M059J (cell line): ENCODE measurements at places on chromosomes 12 and 14.

- no peak for DNase-seq
Measured at GRCh38 chr12:507391-507796, 47.7 kb downstream of the B4GALNT3 start.

DNA sequence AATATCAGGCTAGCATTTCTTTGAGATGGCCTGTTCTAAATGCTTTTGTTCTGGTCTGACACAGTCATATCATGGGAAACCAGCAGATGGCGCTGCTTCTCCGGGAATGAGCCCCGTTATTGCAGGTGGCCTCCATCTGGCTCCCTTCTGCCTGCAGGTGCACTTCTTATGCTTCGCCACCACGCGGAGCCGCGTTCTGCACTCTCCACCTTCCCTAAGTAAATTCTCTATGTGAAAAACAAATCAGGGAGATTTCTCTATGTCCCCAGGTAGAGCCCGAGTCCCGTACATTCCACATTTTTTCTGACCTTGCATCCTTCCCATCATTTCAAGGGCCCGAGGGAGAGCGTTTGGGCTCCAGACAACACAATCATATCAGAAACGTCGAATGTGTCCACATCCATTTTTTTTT lies 26.2 kb downstream of the GLRX5 start:
- DNase-seq = peak; percentile 69

- DNase-seq = no peak
Measured at GRCh38 chr12:116697716-116698115, 40.2 kb downstream of the SPRING1 start.

- DNase-seq = no peak
Measured at GRCh38 chr14:73293782-73294781, 56.8 kb downstream of the PAPLN start.

DNA sequence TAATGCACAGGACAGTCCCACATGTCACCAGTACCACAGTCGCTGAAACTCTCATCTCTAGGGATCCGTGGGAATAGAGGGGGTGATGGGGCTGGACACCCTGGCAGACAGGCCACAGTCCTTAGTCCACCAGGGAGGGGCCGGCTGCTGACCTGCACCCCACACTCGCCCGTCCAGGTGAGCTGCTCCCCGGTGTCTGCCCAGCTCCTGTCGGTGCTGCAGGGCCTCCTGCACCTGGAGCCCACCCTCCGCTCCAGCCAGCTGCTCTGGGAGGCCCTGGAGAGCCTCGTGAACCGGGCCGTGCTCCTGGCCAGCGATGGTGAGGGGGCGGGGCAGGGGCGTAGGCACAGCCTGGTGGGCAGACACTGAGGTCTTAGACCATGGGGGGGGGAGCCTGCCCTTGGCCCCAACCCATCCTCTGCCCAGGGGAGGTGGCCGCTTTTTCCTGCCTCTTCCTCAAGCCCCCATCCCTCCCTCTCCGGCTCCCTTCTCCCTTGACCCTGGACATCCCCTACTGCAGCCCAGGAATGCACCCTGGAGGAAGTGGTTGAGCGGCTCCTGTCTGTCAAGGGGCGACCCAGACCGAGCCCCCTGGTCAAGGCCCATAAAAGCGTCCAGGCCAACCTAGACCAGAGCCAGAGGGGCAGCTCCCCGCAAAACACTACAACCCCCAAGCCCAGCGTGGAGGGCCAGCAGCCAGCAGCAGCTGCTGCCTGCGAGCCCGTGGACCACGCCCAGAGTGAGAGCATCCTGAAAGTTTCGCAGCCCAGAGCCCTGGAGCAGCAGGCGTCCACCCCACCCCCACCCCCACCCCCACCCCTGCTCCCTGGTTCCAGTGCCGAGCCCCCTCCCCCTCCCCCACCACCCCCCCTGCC lies 17.1 kb upstream of the ADSS1 start:
- no peak for DNase-seq

- DNase-seq = no peak
Measured at GRCh38 chr14:99511421-99512109, 30.4 kb downstream of the CCNK start.

- DNase-seq = peak; percentile 56
Measured at GRCh38 chr14:58426670-58427280, 556 bp downstream of the TIMM9 start.

GRCh38 chr14:24629521-24629920 lies 4.5 kb downstream of the GZMB start:
- no peak for DNase-seq

DNA sequence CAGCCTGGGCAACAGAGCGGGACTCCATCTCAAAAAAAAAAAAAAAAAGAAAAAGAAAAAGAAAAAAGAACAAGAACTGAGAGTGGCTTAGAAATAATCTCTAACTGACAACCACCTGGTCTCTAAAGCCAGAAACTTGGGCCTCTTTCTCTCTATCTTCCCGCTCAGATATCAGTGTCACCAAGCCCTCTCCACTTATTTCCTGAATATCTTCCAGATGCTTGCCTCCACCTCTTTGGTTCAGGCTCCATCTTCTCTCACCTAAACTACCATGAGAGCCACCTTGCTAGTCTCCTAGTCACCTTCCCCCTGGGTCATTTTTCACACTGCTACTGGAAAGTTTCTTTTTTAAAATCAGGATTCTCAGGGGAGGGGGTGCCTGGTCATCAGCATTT lies 1.8 kb upstream of the TM9SF1 start:
- DNase-seq = no peak

DNA sequence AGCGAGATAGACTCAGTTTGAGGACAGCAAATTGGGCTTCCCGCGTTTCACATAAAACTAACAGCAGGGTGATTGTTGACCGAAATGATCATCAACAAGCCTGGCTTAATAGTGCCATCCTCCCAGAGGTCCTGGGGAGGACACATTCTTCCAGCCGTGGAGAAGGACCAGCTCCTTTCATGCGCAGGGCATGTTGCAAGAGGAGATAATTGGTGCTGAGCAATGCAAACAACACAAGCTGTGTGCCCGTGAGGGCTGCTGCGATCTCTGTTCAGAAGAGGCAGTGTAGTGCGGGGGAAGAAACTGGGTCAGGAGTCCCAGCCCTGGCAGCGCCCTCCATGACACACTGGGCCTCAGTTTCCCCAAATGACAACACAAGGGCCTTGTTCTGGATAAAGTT lies 54.3 kb downstream of the CCDC85C start:
- DNase-seq = no peak

GRCh38 chr12:66290716-66291200 lies 11.5 kb upstream of the HELB start:
- DNase-seq = no peak

DNA sequence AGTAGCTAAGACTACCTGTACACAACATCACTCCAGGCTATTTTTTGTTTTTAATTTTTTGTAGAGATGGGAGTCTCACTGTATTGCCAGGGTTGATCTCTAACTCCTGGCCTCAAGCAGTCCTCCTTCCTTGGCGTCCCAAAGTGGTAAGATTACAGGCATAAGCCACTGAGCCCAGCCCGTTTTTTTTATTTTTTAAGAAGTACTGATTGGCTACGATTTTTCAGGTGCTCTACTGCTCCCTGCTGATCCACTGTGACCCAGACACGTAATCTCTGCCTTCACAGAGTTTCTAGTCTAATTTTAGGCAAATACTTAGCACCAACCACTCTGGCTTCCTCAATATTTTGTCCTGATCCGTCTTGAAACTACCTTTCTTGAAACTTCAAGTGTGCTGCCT lies 4.3 kb upstream of the STRN3 start:
- no peak for DNase-seq

- DNase-seq = no peak
Measured at GRCh38 chr12:14612898-14613445, 45.3 kb upstream of the PLBD1 start.

DNA sequence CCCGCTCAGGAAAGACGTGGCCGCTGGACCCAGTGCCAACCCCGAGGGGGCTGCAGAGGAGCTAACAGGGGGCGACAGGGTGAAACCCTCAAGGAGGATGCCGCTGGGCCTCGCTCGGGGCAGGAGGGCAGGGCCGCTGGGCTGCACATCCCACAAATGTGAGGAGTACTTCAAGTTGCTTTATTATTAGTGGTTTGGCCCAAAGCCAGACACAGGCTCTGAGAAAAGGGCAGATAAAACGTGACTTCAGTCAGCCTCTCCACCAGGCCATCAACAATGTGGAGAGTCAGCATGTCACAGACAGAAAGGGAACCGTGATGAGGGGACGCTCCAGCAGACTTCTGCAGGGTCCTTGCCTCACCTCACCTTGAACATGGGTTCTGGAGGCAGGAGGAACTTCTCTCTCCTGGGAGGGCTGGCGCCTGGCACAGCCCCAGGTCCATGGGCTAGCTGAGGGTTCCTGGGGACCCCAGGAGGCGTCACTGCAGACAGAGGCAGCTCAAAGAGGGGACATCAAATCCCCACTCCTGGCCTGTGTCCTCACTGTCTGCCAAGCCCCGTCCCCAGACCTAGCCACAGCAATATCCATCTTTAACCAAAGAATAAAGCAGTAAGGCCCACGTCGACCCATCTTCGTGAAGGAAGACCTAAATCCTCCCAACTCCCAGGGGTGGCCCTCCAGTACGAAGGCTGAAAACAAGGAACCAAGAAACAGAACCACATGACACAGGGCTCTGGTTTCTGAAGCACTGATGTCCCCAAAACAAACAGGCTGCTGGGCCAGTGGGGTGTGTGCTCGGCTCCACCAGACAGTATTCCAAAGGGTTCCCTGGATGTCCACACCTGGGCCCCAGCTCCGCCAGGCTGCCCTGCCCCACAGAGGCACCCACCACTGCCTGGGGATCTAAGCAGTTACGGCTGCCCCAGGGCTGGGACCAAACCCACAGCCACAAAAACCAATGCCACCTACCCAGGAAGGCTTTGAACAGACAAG lies 35.1 kb downstream of the CCDC85C start:
- peak; percentile 86 for DNase-seq

GRCh38 chr14:72352012-72352411 lies 419.8 kb downstream of the RGS6 start:
- DNase-seq = no peak

- peak; percentile 91 for DNase-seq
Measured at GRCh38 chr12:46459111-46459510, 86.5 kb upstream of the SLC38A2 start.

GRCh38 chr12:68331869-68332727 lies at the start of gene MDM1:
MDM1 (minus strand) TSS chr12:68332362; CDS start chr12:68332245, 117 bp downstream.
- peak; percentile 99 for DNase-seq

GRCh38 chr14:42504433-42504832 lies 897.8 kb downstream of the LRFN5 start:
- no peak for DNase-seq

DNA sequence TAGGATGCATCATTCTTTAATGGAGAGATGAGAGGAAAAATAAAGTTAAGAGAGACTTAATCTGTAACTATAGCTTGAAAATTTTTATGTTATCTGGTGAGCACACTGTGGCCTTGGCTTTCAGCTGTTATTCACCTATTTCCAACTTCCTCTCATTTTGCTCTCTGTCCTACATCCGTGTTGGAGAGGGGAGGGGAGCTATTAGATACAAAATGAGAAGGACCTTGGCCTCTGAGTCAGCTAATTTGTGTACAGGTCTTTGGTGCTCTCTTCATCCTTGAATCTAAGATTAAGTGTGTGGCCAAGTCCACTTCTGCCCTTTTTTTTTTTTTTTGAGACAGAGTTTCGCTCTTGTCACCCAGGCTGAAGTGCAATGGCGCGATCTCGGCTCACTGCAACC lies 887 bp upstream of the APOBEC1 start:
- DNase-seq = no peak

DNA sequence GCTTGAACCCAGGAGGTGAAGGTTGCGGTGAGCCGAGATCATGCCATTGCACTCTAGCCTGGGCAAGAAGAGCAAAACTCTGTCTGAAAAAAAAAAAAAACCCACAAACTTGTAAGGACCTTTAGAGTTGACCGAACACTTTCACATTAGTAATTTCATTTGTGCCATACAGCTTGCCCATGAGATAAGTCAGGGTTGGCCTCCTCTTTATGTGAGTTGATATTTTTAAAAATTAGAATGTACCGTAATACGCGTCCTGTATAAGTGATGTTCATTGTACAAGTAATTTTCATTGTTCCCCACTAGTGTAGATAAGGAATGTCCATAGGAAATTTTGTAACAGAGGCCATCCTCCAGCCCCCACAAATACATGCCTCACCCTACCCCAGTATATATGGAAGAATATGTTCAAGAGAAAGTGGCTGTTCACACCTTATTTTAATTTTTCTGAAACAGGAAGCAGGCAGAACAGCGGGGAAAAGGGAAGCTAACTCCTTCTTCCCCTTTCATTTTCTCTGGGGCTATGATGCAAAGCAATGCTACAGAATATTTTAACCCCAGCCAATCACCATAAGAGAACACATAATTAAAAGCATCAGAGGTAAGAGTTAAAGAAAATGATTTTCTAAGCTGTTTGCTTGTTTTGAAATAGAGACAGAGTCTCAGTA lies 31.9 kb upstream of the HIF1A start:
- DNase-seq = no peak

DNA sequence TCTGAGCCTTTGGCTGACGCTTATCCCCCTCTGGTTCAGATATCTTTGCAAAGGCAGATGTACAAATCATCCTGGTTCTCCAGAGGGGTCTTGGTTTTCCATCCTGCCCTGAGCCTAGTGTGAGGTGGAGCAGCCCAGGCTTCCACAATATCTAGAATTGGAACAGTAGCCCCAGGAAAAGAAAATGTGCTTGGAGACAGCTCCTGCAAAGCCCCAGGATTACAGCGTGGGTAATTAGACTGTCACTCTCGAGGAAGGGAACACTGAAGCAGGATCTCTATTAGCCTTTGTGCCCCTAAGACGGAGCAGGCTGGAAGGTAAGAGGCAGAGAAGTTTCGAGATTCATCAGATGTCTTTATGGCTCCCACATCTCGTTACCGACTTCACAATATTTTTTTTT lies 59.4 kb downstream of the TMEM132C start:
- no peak for DNase-seq

- no peak for DNase-seq
Measured at GRCh38 chr12:116318576-116319232, 41.2 kb upstream of the MED13L start.

- no peak for DNase-seq
Measured at GRCh38 chr14:56124327-56124726, 6.1 kb downstream of the PELI2 start.

- no peak for DNase-seq
Measured at GRCh38 chr12:97203408-97203807, 259.2 kb upstream of the RMST start.

DNA sequence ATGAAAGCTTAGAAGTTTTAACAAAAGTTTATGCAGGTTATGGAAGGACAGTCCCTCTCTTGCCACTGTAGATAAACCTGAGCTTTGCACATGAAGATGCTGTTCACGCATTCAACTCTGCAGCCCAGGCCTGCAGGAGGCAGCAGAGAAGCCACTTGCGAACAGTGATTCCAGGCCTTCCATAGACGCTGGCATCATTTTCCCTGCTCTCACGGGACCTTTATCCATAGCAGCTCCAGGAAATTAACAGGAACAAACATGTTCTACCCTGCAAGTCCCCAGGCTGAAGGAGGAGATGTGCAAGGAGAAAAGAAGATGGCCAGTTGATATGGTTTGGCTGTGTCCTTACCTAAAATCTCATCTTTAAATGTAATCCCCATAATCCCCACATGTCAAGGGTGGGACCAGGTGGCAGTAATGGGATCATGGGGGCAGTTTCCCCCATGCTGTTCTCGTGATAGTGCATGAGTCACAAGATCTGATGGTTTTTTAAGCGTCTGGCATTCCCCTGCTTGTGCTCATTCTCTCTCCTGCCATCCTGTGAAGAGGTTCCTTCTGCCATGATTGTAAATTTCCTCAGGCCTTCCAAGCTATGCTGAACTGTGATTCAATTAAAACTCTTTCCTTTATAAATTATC lies 2.0 kb downstream of the ERP27 start:
- no peak for DNase-seq
